Fibroblast of lung (primary cell): ENCODE measurements at places on chromosomes 5 and 9. TPM values are rescaled to one million over a fixed set of nuclear protein-coding genes. Genes with fewer than 3 reads are reported as not detected.
A peak's percentile ranks its signal among the peaks of the same experiment; 100 is the strongest.

The PNPLA7 gene
- total RNA-seq: 1.3 and 3.0 TPM in 2 replicates

The BTNL9 gene
- total RNA-seq: not detected in 2 replicates

- DNase-seq: peak; percentile 74
These were observed 10.5 kb downstream of the LURAP1L start for GRCh38 chr9:12785260-12785770.

DNA sequence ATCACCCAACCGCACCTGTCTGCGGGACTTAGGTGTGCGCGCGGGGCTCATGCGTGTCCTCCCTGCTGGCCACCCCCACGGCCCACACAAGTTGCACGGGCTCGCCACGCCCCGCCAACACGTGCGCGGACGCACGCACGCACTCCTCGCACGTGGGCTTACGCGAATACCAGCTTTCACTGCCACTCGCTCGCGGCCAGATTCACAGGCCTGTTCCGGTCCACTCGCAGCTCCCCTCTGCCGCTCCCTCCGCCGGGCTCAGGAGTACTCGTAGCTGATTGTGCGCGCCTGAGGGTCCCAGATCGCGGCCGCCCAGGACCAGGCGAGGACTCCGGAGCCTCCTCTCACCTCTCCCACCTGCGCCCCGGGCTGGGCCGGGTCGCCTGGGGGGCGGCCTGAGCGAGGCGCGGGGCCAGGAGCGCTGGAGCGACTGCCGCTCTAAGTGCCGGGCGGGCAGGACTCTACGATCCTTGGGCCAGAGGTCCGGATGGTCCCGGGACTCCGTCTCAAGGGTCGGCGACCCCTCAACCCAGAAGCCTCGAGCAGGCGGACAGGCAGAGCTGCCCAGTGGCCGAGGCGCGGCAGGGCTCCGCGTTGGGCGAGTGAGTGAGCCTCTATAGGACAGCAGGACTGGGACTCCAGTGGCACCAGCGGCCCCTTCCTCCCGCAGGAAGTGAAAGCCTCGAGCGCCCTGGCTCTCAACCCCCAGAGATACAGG, 3.4 kb downstream of the PCDHGC5 start:
- no peak for DNase-seq
